ENCODE measurements at places on chromosomes 6 and 20.
A peak's percentile ranks its signal among the peaks of the same experiment; 100 is the strongest.

DNA sequence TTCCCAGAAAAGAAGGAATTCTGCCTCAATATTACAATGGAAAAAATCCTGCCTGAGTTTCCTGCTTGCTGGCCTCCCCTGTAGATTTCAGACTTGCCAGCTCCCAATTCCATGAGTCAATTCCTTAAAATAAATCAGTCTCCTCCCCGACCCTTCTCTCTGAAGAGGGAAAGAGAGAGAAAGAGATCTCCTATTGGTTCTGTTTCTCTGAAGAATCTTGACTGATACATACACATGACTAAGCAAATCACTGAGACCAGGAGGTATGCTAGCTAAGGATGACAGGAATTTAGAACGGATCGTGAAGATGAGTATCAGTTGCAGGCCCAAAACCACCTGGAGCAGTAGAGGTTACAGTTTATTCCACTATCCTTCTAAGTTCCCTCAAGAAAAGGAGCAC, 11.3 kb upstream of the RBM24 start:
- DNase-seq, result no peak

DNA sequence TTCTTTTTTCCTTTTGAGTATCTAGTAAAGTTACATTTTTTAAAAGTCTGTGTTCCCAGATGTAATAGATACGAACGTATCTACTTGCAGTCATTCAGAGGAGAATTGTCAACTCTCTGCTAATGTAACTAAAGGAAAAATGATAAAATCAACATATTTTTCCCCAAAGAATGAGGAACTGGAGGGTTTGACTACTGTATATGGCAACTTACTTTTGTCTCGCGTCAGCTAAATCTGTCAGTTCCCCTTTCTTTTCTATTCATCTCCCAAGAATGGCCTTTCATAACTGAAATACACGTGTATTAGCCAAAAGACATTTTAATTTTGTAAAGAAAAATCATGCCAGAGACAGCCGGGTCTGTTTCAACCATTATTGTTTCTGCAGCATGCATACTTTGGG, 5.4 kb downstream of the EYA2 start:
- no peak for DNase-seq

DNA sequence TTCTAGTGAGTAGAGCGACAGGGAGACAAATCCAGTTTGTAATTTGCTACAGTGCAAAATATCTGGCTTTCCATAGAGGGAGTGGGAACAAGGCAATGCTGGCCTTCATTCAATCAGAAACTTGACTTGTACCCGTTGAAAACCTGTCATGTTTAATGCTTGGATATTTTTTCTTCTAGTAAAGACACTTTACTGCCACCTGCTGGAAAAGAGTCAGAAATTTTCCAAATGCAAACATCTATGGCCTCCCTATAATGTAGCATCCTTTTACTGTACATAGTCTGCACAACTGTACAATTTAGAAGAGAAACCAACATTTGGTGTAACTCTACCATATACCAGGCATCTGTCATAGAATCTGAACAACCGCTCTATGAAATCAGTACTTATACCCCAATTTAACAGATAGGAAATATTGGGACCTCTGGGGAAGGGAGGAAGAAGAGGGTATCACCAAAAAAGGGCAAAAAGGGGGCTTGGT, 16.7 kb upstream of the TBC1D20 start:
- peak; percentile 75 for DNase-seq

GRCh38 chr6:31568537-31568961, 3.5 kb upstream of the LTA start:
- peak; percentile 86 for DNase-seq

DNA sequence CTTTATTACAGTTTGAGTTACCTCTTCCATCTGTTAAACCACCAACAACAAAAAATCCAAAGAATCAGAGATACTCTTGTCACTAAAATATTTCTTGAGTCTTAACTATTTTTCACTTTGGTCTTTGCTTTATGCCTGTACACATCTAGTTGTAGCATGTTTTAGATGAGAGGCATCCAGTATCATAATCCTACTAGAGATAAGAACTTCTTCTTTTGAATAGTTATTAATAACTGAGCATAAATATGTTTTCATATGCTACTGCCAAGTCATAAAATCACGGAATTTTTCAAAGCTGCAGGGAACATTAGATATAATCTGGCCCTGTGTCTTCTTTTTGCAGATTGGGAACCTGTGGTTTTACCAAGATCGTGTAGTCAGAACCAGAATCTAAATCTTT, 55.3 kb downstream of the STK4 start:
- no peak for DNase-seq

DNA sequence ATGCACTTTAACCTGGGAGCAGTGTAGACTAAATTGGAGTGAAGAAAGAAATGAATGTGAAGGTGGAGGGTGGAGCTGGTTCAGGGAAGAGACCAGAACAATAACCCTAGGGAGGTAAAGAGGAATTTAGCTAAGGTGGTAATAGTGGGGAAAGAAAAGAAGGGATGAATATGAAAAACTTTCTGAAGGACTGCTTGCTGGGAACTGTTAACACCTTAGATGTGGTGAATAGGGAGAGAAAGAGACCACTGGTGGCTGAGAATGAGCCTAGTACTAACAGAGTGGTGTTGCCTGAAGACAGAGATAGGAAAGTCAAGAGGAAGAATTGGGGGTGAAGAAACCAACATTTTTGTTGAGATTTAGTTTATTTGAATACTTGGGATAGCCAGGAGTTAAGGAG, 78.4 kb upstream of the HS3ST5 start:
- DNase-seq, result no peak

DNA sequence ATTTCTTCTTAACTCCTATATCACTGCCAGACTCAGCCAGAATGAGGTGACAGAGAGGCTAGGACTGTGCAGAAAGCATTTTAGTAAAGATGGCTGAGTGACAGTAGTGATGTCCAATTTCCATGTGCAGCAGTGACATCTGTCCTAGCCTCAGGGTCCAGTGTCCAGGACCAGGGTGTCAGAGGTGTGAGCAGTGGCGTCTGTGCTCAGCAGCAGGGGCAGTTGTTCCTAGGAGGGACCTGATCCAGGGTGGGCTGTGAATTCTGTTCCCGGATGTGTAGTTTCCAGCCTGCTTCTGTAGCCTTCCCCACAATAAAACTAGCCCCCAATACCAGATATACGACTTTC, 6.0 kb downstream of the HLA-B start:
- DNase-seq, result no peak

- no peak for DNase-seq
Measured at GRCh38 chr20:3794701-3795420, 1.2 kb upstream of the CDC25B start.

GRCh38 chr6:75205776-75206575, at the start of gene COL12A1:
Gene COL12A1, minus strand, starts transcription at chr6:75206053. Its CDS starts 3,261 bp downstream, at chr6:75202792.
- no peak for DNase-seq

- no peak for DNase-seq
Measured at GRCh38 chr20:59692139-59692538, 87.8 kb downstream of the PHACTR3 start.

GRCh38 chr6:168525926-168526630, 85.1 kb downstream of the SMOC2 start:
- DNase-seq, result no peak

GRCh38 chr6:63313111-63313510, 6.7 kb downstream of the LGSN start:
- DNase-seq, result no peak

- no peak for DNase-seq
Measured at GRCh38 chr6:5337573-5337972, 76.3 kb downstream of the FARS2 start.

DNA sequence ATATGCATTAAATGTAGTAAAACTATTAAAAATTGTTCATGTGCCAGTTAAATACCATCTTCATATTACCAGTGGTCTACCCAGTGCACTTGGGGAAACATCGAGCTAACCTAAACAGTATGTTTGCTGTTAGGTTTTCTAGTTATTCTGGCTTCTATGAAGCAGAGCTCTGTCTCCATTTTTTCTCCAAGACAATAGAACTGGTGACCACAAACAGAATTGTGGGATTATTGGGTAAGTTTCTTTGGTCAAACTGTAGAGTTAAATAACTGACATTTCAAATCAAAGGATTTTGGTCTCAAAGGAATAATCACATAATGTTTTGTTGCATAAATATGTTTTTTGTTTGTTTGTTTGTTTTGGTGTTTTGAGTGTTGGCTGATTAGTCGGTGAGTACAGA, 40.5 kb upstream of the EDN3 start:
- DNase-seq, result no peak

GRCh38 chr6:1087154-1087843, 224.6 kb upstream of the FOXQ1 start:
- no peak for DNase-seq
